ENCODE measurements at places on chromosomes 1 and 21.

DNA sequence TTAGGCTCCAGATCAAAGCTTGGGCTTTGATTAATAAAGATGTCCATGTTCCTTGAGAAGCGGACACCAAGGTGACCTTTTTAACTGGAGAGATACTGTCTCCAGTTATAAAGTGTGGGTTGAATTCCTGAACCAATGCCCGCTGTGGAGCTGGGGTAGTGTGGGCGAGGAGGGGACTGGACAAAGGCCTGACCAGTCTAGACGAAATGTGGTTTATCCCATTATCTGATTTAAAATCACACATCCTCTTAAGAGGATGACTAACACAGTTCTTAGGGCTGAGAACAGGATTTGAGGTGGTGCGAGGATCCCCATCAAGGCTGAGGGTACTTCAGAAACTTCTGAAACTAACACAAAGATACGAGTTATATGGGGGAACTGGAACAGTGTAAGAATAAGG, 84.5 kb upstream of the GCLM start:
- DNase-seq, result peak; percentile 71

- no peak for DNase-seq
Observed at GRCh38 chr21:33984021-33984481, 68.4 kb upstream of the ATP5PO start.

DNA sequence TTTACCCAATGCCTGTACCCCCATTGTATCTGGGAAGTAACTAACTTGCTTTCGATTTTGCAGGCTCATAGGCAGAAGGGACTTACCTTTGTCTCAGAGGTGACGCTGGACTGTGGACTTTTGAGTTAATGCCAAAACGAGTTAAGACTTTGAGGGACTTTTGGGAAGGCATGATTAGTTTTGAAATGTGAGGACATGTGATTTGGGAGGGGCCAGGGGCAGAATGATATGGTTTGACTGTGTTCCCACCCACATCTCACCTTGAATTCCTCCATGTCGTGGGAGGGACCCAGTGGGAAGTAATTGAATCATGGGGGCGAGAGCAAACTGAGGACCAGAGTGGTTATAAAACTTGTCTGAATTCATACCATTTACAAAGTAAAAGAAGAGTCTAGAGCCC, 77.1 kb upstream of the HOOK1 start:
- DNase-seq, result no peak

- DNase-seq, result no peak
Observed at GRCh38 chr1:246232126-246232525, 275.0 kb downstream of the SMYD3 start.

GRCh38 chr21:45821998-45822397, 159.6 kb upstream of the COL6A1 start:
- no peak for DNase-seq

DNA sequence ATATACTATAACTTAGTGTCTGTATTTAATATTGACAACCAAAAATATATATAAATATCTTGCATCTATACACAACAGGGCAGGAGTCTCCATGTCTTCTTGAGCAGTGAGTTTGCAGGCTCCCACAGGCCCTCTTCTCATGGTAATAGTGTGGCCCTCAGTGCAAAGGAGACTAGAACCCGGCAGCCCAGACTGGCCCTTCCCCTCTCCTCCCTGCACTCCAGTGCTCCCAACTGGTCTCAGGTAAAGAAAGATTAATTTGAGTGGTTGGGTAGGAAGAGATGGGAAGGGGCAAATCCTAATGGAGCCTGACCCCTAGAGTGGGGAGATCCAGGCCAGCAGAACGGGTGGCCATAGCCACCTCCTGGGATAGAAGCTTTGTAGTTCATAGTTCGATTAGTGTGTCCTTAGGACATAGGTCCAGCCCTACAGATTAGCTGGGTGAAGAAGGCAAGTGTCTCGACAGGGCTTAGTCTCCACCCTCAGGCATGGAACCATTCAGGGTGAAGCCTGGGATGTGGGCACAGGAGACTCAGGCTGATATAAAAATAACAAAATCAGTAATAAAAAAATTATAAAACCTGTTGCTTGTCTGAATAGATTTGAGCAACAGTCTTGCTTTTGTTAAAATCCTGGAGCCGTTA, 32.3 kb downstream of the SLC2A1 start:
- no peak for DNase-seq

DNA sequence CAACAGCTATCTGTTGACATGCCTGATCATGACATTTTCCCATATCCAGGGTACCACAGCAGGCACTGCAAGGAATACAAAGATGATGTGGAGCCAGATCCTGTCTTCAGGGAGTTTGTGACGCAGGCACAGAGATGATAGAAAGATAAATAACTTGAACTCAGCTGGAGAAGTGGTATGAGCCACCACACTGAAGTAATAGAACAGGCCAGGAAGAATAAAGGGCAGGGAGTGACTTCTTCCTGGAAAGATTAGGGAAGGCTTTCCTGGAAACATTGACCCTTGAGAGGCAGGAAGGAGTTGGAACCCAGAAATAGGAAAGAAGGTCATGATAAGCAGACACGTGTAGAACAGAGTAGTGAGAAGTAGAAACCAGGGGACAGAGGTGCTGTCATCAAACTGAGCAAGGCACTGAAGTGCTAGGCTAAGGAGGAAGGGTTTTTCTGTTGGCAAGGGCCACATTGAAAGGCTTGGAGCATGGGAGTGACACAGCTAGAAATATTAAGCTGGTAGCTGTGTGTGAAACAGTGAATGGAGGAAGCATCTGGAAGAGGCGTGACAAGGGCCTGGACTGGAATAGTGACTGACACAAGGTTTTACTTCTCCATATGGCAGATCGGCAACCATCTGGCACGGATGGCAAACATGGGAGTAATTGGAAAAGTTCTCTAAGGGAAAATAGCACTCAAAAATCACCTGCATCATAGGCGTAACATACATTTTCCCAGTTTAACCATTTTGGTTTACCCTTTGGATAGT, 68.4 kb downstream of the AK5 start:
- no peak for DNase-seq

- DNase-seq, result no peak
Observed at GRCh38 chr1:101190441-101190840, 46.4 kb upstream of the S1PR1 start.

- no peak for DNase-seq
Observed at GRCh38 chr1:30569384-30569783, 154.0 kb downstream of the MATN1 start.

DNA sequence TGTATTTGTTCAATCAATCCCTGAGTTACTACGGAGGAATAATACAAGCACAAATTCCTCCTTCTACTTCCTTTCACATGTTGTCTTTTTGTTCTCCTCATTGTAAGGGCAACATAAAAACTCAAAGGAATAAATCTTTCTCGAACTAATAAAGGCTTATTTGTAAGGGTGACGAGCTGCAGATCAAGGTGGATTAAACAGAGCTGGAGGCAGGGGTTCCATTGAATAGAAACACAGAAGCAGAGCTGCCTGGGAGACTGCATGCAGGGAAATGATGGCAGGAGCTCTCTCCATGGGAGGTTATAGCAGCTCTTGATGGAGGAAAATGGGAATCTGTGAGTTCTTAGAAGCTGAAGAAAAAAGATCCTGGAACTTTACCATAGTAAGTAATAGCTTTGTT, 160.2 kb downstream of the CYYR1 start:
- DNase-seq, result no peak

DNA sequence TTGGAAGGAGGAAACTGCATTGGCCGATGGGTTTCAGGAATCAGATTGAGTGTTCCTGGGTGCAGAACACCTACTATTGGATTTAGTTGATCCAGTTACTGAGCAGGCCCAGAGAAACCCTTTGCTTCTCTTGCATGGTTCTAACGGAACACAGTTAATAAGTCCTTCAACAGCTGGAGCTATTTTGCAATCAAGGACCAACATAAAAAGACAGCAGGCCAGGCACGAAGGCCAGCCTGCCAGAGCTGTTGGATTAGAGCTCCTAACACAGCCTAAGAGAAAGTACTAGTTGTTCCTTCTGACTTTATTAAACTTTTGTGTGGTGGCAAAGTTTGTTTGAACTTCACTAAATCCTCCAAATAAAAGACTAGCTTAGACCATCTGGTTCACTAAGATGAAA, 148.0 kb upstream of the LMO4 start:
- DNase-seq, result no peak

DNA sequence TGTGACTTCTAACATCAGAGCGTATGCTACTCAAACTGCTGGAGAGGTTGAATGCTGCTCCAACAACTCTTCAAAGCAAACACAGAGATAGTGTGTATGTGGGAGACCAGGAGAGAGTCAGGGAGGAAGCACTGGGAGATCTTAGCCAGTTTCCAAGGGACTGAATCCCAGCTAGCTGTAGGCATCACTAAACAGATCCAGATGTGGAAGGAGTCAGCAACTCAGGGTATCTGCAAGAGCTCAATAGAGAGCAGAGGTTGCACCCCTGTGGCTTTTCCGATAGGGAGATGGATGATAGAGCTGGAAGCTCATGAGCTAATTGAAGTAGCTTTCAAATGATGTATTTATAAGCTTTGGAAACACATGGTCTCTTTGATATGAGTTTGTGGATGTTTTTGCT, 168.9 kb upstream of the HOOK1 start:
- no peak for DNase-seq

DNA sequence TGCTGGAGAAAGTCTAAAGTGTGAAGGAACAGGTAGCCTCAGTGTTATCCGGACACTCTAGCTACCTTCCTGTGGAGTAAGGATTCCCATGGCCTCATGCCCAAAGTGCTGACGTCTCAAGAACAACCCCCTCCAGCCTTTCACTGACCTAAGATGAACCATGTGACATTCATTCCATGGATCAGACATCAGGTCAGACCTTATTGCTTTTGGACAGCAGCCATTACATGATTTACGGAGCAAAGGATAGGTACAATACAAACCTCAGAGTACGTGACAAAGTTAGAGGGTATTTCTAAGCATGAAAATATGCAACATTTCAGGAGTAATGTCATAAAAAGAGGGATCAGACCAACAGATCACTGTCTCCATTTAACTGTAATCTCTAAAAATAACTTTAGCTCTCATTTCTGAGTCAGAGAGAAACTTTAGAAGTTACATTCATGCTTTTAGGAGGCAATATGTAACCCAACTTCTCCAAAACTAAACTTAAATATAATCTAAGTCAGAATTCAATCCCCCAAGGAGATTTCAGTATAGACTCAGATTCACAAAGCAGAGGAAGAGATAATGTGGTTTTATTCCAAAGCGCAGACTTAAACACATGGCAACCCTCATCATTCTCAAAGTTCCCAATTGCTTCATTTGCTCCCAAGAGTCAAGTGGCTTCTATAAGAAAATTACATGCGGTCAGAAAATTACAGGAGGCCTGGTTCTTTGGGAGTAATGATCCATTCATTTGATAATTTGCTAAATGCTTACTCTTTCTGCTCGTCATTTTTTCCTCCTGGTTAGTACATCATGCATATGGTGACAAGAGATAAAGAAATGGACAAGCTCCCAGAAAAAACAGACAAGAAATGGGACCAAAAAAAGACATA, 280.4 kb downstream of the SETD4 start:
- peak; percentile 89 for DNase-seq

DNA sequence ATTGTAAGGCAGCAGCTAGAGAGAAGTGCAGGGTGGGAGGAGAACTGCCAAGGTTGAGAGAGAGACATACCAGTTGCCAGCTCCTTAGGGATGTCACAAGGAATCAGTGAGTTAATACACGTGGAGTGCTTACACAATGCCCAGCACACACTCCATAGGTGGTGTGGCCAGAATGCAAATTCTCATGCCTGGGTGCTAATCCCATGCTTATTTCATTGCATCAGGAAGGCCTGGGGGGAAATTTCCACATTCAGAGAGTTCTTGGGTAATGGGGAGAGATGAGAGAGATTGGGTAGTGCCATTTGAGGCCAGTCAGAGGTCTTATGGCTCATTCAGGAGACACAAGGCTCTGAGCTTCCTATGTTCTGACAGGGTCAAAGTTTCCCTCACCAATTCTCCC, 38.7 kb downstream of the GJA5 start:
- DNase-seq, result no peak

DNA sequence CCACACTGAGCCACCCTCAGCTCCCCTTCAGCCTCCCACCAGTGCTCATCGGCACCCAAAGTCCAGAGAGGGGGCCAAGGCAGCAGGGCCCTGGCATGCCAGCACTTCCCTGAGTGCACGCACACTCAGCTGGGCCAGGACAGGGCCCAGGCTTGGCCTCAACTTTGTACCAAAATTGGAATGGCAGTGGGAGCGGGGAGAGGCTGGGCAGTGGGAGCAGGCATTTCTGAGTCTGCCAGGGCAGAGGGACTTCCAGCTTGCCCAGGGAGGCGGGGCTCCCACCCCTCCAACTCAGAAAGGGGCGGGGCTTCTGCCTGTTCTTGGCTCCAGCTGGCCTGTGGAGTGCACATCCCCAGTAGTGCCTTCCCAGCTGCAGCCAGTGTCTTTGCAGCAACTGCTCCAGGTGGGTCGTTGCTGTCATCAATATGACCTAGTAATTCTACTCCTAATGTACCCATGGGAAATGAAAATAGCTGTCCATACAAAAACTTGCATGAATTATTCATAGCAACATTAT, 10.3 kb upstream of the SNX7 start:
- no peak for DNase-seq

GRCh38 chr1:207825719-207826556, 74.1 kb downstream of the CD46 start:
- DNase-seq, result no peak

DNA sequence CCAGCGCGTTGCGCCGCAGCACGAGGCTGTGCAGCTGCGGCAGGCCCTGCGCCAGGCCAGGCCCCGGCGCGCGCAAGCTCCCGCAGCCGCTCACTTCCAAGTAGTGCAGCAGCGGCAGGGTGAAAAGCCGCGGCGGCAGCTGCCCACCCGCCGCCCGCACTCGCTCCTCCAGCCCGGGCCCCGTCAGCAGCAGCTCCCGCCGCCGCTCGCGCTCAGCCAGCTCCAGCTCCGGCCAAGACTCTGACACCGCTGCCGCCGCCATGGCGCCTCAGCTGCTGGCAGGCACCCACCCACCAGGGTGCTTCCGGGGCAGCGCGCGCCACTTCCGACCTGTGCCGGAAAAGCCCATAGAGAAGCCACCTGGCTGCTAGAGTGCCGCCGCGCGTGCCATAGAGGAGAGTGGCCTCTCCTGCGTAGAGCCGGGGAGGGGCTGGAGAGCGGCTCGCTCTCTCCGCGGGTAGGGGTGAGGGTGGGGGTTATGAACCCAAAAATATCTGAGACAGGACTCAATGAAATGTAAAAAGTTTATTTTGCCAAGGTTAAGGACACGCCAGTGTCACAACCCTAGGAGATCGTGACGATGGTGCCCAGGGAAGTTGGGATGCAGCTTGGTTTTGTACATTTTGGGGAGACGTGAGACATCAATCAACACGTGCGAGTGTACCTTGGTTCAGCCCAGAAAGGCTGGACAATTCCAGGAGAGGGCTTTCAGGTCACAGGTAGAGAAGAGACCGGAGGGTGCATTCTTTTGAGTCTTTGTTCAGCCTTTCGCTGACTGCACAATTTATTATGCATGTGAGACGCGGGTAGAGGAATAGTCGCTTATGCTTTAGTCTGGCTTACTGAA, at the start of gene LRRC47:
LRRC47 (minus strand) TSS at position 284 of the 847 bp plus-strand sequence; CDS start at position 262, 22 bp downstream.
- DNase-seq, result peak; percentile 76

- no peak for DNase-seq
Observed at GRCh38 chr21:24988941-24989340, 618.3 kb downstream of the MRPL39 start.

GRCh38 chr1:225481738-225482137, 53.9 kb upstream of the LBR start:
- DNase-seq, result no peak
